ENCODE measurements at places on chromosomes 4 and X.

DNA sequence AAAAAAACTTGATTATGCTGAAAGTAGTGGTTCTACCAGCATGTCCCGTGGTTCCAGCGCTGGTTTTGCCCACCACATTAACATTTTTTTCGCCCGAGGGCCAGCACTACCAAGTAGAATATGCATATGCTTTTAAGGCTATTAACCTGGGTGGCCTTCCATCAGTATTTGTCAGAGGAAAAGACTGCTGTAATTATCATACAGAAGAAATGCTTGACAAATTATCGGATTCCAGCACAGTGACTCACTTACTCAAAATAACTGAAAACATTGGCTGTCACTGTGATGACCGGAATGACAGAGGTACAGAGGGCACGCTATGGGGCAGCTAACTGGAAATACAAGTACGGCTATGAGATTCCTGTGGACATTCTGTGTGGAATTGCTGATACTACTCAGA, 34.6 kb downstream of the PRPS2 start:
- no peak for DNase-seq
- no peak overlapping the region for H3K27ac ChIP-seq
- H3K4me1 ChIP-seq = no peaks in the 10 kb centered on the region
- no peaks in the 10 kb centered on the region for H3K36me3 ChIP-seq

- no peaks in the 10 kb centered on the region for H3K27me3 ChIP-seq
- no peak overlapping the region for H3K27ac ChIP-seq
- H3K4me3 ChIP-seq = no peak overlapping the region
- no peaks in the 10 kb centered on the region for H3K4me1 ChIP-seq
These were observed 181.1 kb downstream of the MID1IP1 start for GRCh38 chrX:38982370-38982769.

DNA sequence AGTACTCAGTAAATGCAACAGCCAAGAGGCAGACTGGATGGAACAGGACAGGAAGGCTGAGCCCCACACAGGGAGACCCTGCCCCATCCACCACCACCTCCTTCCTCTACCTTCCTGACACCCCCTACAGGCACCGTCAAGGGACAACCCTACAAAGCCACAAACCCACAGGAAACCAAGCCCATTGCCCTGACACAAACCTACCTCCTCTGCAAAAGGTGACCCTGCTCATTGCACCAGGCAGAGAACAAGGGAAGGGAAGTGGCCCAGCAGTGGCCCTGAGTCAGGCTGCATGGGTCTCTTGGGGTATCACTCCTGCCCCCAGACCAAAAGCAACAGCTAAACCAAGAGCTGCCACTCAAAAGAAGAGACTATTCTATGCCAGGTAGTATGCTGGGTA, 21.0 kb downstream of the JAKMIP1 start:
- H3K27me3 ChIP-seq = no peaks in the 10 kb centered on the region
- no peaks in the 10 kb centered on the region for H3K4me1 ChIP-seq
- H3K4me3 ChIP-seq = no peak overlapping the region
- no peak for DNase-seq

- H3K4me3 ChIP-seq = no peak overlapping the region
- peaks cover 15% of the 10 kb centered on the region for H3K4me1 ChIP-seq
- H3K27ac ChIP-seq = no peak overlapping the region
- DNase-seq = no peak
- H3K27me3 ChIP-seq = peaks cover 65% of the 10 kb centered on the region
- H3K36me3 ChIP-seq = no peaks in the 10 kb centered on the region
These were observed 37.6 kb downstream of the FGFRL1 start for GRCh38 chr4:1048773-1049590.

- H3K4me3 ChIP-seq = no peak overlapping the region
- no peak overlapping the region for H3K27ac ChIP-seq
- H3K4me1 ChIP-seq = peaks cover 8% of the 10 kb centered on the region
- no peaks in the 10 kb centered on the region for H3K36me3 ChIP-seq
These were observed 29.1 kb downstream of the PPP2R2C start for GRCh38 chr4:6443035-6444023.

DNA sequence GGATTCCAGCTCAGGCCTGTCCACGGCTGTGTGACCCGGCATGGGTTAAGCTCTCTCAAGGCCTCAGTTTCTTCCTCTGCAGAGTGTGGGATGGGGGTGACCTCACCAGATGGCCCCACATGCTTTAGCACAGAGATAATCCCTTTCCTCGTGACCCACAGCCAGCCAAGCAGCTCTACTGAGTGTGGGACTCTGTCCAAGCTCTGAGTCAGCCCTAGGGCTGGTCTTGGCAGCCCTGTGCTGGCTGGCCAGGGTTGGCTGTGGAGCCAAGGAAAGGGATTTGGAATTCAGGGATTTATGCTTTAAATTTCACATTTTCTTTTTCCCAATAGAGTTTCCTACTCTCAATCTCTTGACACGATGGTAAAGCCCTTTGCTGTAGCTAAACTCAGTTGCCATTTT, 19.7 kb upstream of the SPON2 start:
- peak overlapping the region; percentile 20 for H3K27ac ChIP-seq
- peaks cover 19% of the 10 kb centered on the region for H3K4me1 ChIP-seq
- no peaks in the 10 kb centered on the region for H3K27me3 ChIP-seq
- peak overlapping the region; percentile 48 for H3K4me3 ChIP-seq
- H3K36me3 ChIP-seq = no peaks in the 10 kb centered on the region

GRCh38 chr4:126318376-126318775, 1003.6 kb downstream of the FAT4 start:
- H3K27ac ChIP-seq = no peak overlapping the region
- no peak overlapping the region for H3K4me3 ChIP-seq
- DNase-seq = no peak
- no peaks in the 10 kb centered on the region for H3K27me3 ChIP-seq

All from keratinocyte (primary cell).